CD4-positive, alpha-beta T cell treated with Interleukin-1 beta for 1 hour (primary cell): ENCODE measurements at places on chromosomes 5 and 9.

DNA sequence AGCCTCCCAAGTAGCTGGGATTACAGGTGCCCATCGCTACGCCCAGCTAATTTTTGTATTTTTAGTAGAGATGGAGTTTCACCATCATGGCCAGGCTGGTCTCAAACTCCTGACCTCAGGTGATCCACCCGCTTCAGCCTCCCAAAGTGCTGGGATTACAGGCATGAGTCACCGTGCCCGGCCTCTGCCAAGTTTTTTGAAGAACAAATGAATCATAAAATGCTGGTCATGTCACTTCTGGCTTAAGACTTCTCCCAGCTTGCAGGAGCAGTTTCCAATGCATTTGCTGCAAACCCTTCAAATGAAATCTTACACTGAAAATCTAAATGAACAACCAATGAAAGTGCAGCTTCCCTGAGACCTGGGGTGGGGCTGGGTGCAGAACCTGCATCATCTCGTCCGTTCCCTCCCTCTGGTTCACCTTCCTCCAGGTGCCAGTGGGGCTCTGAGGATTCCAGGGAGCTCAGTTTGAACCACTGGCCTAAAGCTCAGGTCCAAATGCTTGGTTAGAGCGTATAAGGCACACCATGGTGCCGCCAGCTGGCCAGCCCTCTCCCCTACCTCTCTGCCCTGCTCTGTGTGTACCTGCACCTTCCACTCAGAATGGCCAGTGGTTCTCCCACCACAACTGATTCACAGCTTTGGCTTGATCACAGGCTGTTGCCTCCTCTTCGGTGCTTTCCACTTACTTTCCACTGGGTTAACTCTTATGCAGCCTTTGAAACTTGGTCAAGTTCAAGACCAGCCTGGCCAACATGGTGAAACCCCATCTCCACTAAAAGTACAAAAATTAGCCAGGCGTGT is 39.8 kb upstream of the FUBP3 start:
- no peak for DNase-seq

- no peak for DNase-seq
Measured at GRCh38 chr5:5678909-5679308, 256.4 kb downstream of the ICE1 start.

- no peak for DNase-seq
Measured at GRCh38 chr5:75664979-75665378, 52.3 kb downstream of the POC5 start.

GRCh38 chr5:107864793-107865192 is 194.1 kb upstream of the EFNA5 start:
- no peak for DNase-seq

DNA sequence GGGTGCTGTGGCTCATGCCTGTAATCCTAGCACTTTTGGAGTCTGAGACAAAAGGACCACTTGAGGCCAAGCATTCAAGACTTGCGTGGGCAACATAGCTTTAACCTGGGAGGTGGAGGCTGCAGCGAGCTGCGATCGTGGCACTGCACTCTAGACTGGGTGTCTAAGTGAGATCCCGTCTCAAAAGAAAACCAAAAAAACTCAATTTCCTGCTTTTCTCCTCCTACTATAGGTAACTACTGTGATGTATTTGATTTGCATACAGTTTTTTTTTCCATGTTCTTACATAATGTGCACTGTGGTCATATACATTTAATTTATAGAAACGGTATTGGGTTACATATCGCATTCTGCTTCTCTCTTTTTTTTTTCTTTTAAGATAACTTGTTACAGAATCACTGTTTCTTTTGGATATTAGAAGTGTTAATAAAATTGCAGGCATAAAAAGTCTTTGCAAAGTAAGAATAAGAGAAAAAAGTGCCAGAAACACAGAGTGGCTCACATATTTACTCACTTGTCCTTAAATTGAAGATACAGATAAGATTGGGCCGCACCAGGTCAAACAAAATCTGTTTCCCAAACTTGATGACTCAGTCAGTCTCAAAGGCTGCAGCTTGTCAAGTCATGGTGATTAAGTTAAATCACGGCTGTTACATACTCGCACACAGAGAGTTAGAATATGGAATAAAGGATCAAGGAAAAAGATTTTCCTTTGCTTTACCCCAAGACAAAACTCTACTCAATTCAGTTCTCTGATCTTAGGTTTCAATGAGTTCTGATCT is 2.0 kb upstream of the PTGR1 start:
- DNase-seq = no peak

- DNase-seq = no peak
Measured at GRCh38 chr9:81671880-81672280, 17.5 kb downstream of the TLE1 start.

DNA sequence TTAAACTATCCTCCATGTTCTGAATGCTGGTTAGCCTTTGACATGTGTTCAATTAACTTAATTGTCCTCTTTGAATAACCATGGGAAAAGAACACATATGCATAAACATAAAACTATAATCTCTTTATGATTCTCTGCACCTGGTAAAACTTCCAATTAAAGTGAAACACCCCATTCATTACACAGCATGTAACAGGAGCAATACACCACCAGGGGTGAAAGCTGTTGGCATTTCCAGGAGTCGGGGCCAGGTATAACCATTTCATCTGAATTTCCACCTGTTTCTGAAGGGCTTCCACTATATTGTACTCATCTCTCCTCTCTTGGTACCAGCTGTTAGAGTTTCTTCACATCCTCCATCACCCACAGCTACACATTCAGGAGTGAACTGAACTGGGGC is 303.8 kb downstream of the EDIL3 start:
- DNase-seq = no peak

- DNase-seq = no peak
Measured at GRCh38 chr5:128920345-128921215, 44.7 kb upstream of the SLC27A6 start.

- DNase-seq = peak; percentile 58
Measured at GRCh38 chr9:99076483-99077171, 28.3 kb upstream of the TGFBR1 start.

- DNase-seq = no peak
Measured at GRCh38 chr9:129898185-129898584, 62.9 kb downstream of the USP20 start.

DNA sequence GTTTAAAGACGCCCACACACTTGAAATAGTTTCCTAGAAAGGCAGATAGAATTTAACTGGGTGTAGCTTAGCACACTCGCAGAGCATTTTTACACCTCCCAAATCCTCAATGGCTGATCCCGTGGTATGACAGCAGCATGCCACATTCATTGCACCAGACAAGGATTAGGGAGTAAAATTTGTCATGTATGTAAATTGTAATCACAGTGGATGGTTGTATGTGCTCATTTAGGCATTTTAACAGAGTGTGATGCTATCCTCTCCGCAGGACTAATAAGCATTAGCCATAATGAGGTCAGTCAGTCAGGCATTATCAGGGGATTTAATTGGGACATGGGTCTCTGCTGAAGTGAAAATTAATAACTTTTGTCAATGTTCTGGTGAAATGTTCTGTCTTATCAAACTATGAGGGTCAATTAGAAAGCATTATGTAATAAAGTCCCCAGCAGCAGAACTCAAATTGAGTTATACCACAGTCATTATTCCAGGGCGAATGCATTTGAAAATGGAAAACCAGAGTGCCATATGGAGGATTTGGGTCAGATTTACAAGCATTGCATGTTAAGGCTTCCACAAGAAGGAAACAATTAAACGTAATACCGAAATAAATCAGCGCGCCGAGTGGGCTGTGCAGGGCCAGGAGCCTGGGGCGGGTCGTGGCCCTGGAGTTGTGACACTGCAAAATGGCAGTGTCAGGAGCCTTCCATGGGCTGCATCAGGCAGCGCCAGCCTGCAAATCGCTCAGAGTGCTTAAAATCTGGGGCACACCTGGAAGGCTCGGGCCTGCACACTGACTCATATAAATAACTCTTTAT is 602.2 kb downstream of the BNC2 start:
- DNase-seq = no peak
